PC-9 (cell line): ENCODE measurements at places on chromosomes 7 and 10.

- no peak for DNase-seq
Measured at GRCh38 chr7:82359426-82359825, 84.2 kb downstream of the CACNA2D1 start.

DNA sequence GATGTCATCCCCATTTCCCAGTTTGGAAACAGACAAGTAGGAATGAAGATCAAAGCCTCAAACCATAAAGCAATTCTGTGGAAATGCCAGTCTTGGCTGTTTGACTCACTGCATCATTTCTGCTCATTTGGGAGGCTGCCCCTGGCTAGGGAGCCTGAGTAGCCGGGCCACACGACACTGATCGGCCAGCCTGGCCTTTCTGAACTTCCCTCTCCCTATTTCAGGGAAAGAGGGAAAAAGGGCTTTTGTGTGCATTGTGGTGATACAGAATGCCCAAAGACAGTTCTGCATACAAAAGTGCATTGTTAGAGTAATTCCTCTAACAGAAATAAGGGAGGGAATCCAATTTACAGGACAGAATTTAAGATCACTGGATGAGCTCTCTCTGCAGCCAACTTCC lies 41.7 kb upstream of the OPALIN start:
- DNase-seq: no peak

- no peak for DNase-seq
Measured at GRCh38 chr7:41685684-41686083, 17.2 kb downstream of the INHBA start.

DNA sequence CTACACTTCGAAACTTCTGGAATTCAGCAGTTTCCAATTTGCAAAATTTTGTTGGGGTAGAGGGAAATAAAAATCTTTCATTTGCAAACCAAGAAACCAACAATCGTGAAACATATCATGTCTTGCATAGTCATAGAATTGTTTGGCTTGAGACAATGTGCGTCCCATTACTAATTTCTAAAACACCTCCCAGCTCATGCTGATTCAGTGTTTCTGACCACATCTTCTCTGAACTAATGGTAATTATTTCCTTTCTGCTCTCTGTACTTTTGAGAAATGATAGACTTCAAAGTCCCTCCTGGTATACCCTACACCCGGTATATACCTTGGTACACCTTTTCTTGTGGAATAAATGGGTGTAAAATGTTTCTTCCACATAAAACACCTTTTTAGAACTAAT lies 41.8 kb upstream of the TSPAN13 start:
- DNase-seq: no peak

- peak; percentile 11 for DNase-seq
Measured at GRCh38 chr10:78516236-78516635, 482.6 kb downstream of the RPS24 start.

- no peak for DNase-seq
Measured at GRCh38 chr7:28479507-28479947, 67.2 kb downstream of the CREB5 start.

GRCh38 chr7:127738859-127739258 lies 86.9 kb downstream of the SND1 start:
- no peak for DNase-seq

DNA sequence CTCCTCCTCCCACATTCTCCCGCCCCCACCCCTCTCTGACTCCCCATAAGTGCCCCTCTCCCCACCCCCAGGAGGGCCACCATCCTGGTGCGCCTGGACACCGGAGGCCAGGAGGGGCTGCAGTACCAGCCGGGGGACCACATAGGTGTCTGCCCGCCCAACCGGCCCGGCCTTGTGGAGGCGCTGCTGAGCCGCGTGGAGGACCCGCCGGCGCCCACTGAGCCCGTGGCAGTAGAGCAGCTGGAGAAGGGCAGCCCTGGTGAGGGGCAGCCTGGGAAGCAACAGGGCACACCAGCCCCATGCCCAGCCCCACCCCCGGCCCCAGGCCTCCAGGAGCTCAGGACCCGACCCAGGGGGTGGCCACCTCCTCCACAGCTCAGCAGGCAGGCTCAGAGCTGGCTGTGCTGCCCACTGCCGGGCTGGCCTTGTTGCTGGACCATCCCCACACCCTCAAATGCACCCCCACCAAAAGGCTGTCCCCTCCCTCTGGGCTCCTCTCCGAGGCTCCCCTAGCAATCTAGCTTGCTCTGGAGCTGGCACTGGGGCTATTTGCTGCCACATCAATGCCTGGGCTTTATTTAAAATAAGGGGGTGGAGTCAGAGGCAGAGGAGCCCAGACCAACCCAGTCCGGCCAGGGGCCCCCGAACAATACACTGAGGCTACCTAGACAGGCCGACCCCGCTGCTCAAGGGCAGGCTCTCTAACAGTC lies 14.8 kb downstream of the ATG9B start:
- no peak for DNase-seq

- no peak for DNase-seq
Measured at GRCh38 chr10:22764639-22765038, 50.3 kb upstream of the PIP4K2A start.

- DNase-seq: no peak
Measured at GRCh38 chr7:101602082-101602481, 27.0 kb downstream of the MYL10 start.

DNA sequence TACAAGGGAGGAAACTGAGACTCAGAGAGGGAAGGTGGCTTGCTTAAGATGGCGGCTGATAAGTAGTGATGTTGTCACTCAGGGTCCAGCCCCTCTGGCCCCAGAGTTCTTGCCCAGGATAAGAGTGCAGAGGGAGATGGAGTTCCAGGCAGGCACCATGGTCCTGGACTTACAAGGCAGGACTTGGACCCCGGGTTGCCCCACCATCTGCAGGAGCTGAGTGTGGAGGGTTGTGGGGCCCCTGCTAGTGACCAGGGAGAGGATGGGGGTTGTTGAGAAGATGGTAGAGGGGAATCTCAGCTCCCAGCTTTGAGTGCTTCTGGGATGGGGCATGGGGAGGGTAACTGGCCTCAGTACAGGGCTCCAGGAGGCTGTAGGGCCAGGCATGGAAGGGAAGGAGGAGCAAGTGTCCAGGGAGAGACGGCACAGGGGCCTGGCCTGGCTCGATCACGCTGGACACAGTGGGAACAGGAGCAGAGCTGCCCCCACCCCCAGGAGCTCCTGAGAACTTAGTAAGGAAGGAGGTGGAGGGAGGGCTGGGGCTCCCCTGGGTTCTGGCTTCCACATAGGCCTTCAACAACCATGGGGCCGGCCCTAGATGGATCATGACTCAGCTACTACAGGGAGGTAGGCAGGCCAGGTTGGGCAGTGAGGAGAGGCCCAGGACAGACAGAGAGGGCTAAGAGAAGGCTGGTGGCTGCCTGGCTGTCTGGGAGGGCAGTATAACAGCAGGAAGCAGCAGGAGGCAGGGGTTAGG lies 28.2 kb downstream of the PPIF start:
- DNase-seq: peak; percentile 39

- DNase-seq: no peak
Measured at GRCh38 chr7:51309361-51310130, 7.1 kb downstream of the COBL start.

- no peak for DNase-seq
Measured at GRCh38 chr7:151472644-151473380, 32.9 kb upstream of the CRYGN start.

DNA sequence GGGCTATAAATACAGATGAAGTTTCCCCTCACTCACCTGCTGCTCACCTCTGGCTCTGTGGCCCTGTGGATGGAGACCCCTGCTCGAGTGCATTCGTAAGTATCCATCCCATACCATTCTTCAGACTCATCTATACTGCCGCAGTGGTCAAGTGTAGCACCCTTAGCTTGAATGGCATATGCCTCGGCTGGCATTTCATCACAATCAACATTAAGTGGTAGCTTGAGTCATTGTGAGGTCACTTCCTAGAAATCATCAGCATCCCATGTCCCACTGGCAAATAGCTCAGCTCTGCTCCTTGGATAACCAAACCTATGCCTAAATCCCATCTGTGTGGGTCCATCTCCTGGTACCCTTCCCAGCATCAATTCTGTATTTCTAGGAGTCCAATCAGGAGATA lies 38.2 kb downstream of the MDH2 start:
- DNase-seq: no peak

DNA sequence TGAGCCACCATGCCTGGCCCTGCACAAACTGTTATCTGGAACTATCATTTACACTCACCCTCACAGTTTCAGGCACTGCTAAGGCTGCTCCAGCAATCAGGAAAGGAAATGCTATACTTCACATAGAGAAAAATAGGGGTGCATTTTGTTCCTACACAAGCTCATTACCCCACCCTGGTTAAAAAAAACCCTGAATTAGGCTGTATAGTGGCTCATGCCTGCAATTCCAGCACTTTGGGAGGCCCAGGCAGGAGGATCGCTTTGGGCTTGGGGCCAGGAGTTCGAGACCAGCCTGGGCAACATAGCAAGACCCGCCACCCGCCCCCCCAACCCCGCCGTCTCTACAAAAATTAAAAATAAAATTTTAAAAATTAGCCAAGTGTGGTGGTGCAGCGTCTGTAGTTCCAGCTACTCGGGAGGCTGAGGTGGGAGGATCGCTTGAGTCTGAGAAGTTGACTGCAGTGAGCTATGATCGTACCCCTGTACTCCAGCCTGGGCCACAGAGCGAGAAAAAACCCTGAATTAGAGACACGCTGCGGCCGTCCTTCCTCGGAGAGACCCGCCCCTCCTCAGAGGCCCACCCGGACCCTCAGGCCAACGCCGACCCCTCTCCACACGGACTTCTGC lies 539 bp downstream of the PTCD1 start:
- no peak for DNase-seq

- DNase-seq: no peak
Measured at GRCh38 chr7:50721160-50721559, 61.5 kb downstream of the GRB10 start.

DNA sequence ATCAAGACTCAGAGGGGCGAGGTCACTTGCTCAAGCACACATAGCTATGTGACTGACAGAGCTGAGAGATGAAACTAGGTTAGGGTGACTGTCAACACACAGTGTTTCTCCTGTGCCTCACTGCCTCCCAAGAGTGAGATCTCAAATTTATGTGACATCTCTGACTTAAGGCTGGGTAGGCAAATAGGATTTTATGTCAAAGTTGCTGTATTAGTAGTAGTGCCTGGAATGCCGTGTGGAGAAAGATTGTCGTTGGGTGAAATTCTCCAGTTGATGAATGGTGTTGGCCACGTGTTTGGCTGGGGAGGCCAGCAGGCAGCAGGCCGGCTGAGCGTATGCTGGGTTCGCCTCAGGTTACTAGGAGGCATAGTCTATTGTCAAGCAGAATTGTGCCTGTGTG lies 148.3 kb upstream of the BMPER start:
- no peak for DNase-seq

DNA sequence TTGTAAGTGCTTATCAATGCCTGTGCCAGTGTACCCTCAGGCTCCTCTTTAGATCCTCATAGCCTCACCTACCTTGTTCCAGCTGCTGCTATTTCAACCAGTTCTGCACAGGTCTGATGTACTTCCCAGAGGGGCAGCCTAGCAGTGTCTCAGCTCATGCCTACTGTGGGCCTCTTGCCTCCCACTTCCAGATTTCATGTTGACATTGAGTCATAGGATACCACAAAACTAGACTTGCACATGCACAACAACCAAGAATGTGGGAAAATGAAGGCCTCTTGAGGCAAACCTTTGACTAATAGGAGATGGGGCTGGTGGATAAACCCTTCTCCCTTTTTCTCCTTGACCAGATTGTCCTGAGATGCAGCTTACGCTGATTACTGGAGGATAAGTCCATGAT lies 31.0 kb downstream of the PON3 start:
- DNase-seq: no peak

DNA sequence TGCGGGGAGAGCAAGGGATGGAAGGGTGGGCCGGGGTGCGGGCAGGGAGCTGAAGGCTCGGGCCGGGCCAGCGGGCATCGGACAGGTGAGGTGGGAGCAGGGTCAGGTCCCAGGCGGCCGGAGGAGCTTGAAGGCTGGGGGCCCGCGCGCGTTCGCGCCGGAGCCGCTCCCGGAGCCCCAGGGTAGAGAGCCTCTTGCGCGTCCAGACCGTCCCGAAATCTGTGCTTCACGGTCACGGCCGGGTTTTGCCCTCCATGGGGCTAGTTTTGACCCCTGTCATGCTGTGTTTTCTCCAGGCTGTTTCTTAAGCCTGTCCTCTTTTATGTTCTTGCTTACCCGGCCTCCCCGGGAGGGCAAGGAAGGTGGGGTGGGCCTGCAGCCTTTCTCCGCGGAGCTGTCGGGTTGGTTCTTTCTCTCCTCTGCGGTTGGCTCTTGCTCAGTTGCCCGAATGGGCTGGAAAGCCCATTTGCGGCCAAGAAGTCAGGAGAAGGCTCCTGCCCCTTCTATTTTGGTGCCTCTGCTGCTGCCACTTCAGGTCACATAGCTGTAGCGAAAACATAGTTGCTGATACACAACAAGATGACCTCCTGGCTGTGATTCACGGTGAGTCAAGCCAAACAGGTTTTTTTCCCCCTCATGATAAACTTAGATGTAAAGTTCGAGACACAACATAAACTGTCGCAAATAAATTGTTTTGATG lies 650 bp downstream of the UBE2D1 start:
- peak; percentile 56 for DNase-seq

- DNase-seq: no peak
Measured at GRCh38 chr10:100876585-100877460, 35.9 kb upstream of the SLF2 start.

DNA sequence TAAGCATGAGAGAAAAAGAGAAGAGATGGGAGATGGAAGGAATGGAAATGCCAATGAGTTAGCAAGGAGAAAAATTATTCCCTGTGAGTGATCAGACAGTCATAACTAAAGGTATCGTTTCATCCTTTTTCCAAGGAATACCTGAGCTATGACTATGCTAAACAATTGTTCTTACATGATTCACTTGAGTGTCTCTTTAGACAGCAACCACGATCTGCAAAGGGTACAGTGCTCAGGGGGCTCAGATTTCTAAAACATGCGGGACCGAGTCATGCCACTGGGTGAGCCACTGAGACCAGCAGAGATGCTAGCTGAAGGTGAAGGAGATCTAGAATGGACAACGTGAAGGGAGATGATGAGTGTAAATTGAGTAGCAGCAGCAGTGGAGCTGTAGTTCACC lies 78.0 kb upstream of the CTTNBP2 start:
- no peak for DNase-seq

- DNase-seq: no peak
Measured at GRCh38 chr10:452512-453426, 236.7 kb downstream of the DIP2C start.

- no peak for DNase-seq
Measured at GRCh38 chr7:85186083-85186520, 754 bp downstream of the SEMA3D start.

DNA sequence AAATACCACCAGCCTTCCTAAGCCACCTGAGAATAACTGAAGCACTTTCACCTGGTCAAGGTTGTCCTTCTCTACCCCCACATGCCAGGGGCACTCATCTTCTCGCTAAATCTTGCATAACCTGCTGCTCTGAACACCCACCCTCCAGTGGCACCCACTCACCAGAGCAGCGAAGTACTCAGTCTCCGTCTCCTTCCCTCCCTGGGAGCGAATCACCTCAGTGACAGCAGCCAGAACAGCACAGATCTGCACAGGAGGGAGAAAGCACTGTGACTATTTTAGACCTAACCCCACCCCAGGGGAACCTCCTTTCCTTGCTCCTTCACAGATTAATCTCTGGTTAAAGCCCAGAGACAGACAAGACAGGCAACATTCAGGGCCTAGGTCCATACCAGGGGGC lies 5.1 kb downstream of the RRP12 start:
- no peak for DNase-seq

- no peak for DNase-seq
Measured at GRCh38 chr10:43252783-43253341, 14.0 kb downstream of the RASGEF1A start.
